ENCODE measurements at places on chromosomes 5 and 9.

- DNase-seq = no peak
Observed at GRCh38 chr5:172870291-172870714, 36.3 kb downstream of the ERGIC1 start.

- no peak for DNase-seq
Observed at GRCh38 chr9:110066929-110067716, 140.8 kb downstream of the C9orf152 start.

DNA sequence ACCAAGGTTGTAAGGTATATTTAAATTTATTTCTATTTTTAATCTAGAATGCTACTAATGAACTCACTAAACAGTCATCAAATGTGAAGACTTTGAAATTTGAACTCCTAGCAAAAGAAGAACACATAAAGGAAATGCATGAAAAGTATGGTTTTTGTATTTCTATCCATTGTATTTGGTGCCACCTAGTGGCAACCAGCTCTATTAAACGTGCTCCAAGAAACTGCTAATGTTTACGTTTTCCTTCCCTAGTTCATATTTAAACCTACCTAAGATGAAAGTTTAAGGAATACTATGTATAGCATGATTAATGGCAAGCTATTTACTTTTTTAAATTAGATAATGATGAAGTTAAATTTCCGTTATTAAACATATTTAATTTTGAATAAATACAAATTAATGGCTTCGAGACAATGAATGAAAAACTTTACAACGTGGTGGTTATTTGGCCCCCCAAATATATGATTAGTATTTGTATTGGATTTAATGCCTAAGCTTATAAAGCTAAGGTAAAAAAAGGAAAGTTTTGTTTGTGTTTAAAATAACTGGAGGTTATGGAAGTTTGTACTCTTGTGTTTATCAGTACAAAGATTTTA is 115.9 kb upstream of the SH3GL2 start:
- peak; percentile 3 for DNase-seq

DNA sequence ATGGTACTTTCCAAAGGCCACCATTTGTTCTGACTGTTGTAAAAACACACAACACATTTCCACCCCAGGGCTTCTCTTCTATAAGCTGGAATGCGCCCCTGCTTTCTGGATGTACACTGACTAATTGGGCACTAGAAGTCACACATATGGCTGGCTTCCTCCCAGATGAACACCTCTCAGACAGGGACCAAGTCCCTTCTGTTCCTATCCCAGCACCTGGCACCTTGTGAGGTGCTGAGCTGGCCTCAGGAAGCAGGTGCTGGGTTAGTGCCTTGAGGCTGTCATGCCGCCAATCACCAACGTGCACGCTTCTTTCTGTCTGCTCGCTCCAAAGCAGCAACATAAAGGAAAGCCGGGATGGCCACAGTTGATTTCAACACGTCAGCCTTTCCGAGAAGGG is 93.2 kb downstream of the FSTL4 start:
- DNase-seq = no peak

DNA sequence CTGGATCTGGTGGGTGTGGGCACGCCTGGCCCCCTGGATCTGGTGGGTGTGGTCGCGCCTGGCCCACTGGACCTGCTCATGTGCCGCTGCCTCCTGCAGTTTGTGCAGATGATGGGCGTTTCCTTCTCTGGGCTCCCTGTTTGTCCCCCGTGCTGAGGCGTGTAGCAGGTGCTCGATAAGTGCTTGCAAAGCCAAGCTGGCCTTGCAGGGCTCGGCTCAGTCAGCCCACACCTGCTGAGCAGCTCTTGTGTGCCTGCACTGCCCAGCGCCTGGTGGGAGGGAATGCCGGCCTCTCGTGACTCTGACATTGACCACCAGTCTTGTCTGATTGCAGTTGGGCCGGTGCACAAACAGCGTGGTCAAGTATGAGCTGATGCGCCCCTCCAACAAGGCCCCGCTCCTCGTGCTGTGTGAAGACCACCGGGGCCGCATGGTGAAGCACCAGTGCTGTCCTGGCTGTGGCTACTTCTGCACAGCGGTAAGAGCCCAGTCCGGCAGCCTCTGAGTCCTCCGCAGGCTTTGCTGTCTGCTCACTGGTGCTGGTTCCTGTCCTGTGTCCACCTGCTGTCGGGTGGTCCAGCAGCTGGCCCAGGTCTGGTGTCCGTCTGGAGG is 102.7 kb upstream of the CACNA1B start:
- no peak for DNase-seq

- no peak for DNase-seq
Observed at GRCh38 chr5:39850291-39850690, 425.5 kb upstream of the DAB2 start.

- no peak for DNase-seq
Observed at GRCh38 chr9:132534832-132535231, 47.6 kb upstream of the BARHL1 start.

DNA sequence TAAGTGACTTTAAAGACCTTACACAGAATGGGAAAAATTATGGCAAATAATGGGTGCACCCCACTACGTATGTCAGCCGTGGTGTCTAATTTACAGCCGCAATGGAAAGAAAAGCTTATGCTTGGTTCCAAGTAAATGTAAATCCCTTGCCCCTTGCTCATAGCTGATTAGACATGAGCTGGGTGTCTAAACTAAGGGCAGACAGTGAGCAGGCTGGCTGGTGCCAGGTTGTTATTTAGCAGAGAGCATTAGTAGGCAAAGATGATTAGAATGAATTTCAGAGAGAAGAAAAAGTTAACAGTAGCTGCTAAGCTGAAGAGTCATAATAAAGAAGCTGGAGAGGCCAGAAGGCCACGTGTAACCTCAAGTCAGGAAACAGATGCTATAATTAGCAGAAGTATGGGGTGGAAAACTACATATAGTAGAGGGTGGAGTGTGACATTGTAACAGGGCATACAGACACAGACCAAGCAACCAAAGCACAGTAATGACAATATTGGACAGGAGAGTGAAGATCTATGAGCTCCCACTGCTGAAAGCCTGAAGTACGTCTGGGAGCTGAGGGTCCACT is 257.7 kb downstream of the MCTP1 start:
- no peak for DNase-seq

Measured in CD4-positive, alpha-beta T cell treated with Interleukin-4 for 4 hours (primary cell).